ENCODE measurements at places on chromosomes 4 and X.

- DNase-seq: no peak
These were observed 54.5 kb upstream of the EXOC1L start for GRCh38 chr4:55765070-55765469.

GRCh38 chrX:2965965-2966364 is 36.8 kb upstream of the ARSD start:
- DNase-seq: no peak

GRCh38 chr4:124061413-124061812 is 651.1 kb downstream of the ANKRD50 start:
- peak; percentile 83 for DNase-seq

DNA sequence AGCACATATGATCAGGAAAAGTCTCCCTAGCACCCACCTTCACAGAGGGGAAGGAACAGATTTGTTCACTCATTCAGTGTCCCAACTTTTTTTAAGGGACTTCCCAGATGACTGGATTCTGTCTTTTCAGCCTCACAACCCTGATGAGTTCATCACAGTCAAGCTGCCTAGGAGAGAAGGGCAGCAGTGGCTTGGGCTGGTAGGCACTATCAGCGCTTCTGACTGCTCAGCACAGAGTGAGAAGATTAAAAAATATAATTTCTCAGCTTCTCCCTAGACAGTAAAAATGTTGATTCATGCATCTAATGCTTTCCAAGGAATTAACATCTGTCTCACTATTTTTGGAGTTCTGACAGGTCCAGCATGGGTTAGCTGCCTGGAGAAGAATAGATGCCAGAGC is 328.2 kb downstream of the DTHD1 start:
- DNase-seq: no peak

DNA sequence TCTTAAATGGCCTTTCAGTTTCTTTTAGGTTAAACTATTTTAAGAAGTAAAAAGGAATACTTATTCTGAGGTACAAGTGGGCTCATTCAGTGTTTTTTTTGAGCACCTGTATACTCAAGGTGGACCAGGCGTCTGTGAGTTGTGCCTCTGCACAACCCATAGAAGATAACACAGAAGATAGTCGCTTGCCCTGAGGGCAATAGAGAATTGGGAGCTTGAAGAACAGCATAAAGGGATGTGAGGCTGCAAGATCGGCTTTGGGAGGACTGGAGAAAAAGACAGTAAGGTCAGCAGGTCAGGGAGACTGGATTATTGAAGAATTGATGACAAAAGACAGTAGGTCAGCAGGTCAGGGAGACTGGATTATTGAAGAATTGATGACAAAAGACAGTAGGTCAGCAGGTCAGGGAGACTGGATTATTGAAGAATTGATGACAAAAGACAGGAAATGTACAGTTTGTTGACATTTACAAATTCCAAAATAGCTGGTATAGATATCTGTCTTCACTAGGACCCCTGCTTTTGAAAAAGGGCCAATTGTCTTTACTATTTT is 3.1 kb downstream of the CPE start:
- DNase-seq: no peak

- no peak for DNase-seq
These were observed 345.7 kb upstream of the NR3C2 start for GRCh38 chr4:148787831-148788477.

GRCh38 chrX:123884809-123885408 is 25.1 kb downstream of the XIAP start:
- peak; percentile 23 for DNase-seq

DNA sequence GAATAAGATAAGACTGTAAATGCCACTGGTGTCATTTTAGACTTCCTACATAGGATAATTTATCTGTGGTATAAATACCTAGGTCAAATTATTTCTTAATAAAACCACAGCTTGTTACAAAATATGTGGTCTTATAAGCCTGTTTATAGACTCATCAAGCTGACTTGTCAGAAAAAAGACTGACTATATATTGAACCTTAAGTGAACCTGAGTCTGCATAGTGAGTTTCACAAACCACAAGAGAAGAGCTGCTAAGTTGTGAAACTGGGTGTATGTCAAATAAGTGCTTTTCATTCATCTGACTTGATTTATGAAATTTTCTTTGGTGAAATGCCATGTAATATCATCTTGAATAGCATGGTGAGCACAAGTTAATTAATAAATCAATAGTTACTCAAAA is 48.4 kb upstream of the TMPRSS11A start:
- DNase-seq: no peak

GRCh38 chrX:13933352-13933751 is 96.3 kb downstream of the GEMIN8 start:
- DNase-seq: no peak

GRCh38 chrX:132520213-132520612 is 31.4 kb upstream of the MBNL3 start:
- DNase-seq: no peak

- DNase-seq: peak; percentile 98
These were observed 67.9 kb downstream of the PPP3CA start for GRCh38 chr4:101279377-101279871.

DNA sequence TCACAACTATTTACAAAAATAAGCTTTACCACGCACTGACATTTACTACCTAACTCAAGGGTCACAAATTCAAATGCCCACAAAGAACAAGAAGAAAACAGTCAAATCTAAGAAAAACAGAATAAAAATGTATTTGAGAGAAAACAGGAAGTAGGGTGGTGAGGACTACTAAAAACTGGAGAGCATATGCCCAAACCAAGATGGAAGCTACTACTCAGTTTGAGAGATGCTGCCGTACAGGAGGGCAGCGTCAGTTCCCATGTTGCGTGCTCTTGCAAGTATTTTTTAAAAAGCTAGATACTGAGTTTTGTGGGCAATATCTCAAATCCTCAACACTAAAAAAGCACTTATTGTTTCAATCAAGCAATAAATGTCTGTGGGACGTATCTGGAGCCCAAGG is 16.2 kb downstream of the HNRNPD start:
- DNase-seq: no peak

DNA sequence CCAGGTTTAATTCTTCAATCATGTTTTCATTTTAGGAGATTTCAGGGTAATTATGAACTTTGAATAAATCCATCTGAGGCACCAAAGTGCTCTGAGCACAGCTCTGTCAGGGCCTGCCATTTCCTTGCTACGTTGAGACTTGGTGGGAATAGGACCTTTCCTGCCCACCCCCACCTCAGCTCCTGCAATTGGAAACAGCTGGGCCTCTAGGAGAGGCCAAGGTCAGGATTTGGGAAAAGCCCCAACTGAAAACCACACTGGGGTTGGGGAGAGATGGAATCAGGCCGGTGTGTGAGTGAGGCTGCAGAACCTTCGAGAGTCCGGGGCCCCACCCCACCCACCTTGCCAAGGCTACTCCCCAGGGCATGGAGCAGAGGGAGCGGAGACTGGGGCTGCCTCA is 212.7 kb upstream of the BCOR start:
- no peak for DNase-seq

GRCh38 chr4:32991663-32992062 is 2271.5 kb downstream of the PCDH7 start:
- no peak for DNase-seq

GRCh38 chr4:111854494-111855087 is 290.7 kb upstream of the FAM241A start:
- DNase-seq: peak; percentile 15

- DNase-seq: peak; percentile 49
These were observed 5.1 kb upstream of the PLCXD1 start for GRCh38 chrX:275967-276580.

DNA sequence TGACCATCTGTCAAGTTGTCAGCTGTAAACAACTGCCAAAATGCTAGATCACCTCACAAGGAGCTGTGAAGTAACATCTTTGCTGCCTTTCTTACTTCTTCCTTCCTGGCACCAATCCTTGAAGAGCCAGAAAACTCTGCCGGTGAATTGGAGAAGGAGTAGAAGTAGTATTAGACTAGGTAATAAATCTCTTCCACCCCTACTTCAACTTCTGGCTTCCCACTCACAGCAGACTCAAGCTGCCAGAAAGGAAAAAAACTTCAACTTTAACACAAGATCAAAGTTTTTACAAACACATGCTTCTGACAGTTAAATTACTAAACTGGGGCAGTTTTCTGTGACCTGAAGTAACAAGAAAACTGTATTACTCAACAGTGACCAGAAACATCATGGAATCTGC is 164.7 kb upstream of the SLC7A11 start:
- no peak for DNase-seq

DNA sequence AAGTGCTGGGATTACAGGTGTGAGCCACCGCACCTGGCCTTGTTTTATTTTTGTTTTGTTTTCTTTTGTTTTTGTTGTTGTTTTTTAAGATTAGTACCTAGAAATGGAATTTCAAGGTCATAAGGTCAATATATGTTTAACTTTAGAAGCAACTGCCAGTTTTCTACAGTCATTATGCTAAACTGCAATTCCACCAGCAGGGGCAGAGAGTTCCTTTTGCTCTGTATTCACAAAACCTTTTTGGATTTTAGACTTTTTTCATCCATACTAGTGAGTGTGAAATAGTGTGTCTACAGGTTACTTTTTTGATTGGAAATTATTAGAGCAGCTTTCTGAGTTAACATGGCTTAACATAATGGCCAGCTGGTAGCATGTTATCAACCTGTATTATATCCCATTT is 580.6 kb downstream of the TRIML1 start:
- DNase-seq: no peak

DNA sequence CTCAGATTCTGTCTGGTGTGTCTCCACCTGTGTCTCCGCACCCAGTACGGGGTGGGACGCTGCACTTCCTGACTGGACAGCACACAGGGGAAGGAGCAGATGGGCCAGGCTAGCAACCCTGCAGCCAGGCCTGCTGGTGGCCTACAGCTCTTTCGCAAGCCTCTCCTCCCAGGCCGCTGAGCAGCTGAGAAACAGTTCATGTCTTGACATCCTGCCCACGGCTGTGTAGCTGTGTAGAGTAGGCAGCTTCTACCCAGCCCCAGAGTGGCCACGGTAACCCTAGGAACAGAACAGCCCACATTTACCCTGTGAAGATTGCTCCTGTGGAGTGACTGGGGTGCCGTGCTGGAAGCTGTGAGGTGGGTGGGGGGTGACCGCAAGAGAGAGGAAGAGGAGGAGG is 38.9 kb downstream of the CCNQ start:
- no peak for DNase-seq

DNA sequence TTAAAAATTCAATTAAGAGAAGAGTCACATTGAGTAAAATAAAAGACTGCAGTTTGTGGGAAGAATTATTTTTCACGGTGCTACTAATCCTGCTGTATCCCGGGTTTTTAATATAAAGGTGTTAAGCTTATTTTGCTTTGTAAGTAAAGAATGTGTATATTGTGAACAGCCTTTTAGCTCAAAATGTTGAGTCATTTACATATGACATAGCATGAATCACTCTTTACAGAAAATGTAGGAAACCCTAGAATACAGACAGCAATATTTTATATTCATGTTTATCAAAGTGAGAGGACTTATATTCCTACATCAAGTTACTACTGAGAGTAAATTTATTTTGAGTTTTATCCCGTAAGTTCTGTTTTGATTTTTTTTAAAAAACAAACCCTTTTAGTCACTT is 39.7 kb downstream of the IRS4 start:
- DNase-seq: no peak

GRCh38 chr4:174714393-174715211 is 114.4 kb downstream of the GLRA3 start:
- DNase-seq: peak; percentile 51

DNA sequence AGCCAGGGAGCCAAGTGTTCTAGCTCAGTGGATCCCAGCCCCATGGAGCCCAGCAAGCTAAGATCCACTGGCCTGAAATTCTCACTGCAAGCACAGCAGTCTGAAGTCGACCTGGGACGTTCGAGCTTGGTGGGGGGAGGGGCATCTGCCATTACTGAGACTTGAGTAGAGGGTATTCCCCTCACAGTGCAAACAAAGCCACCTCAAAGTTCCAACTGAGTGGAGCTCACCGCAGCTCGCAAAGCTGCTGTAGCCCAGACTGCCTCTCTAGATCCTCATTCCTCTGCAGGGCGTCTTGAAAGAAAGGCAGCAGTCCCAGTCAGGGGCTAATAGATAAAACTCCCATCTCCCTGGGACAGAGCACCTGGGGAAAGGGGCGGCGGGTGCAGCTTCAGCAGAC is 226.3 kb downstream of the ZIC3 start:
- no peak for DNase-seq

DNA sequence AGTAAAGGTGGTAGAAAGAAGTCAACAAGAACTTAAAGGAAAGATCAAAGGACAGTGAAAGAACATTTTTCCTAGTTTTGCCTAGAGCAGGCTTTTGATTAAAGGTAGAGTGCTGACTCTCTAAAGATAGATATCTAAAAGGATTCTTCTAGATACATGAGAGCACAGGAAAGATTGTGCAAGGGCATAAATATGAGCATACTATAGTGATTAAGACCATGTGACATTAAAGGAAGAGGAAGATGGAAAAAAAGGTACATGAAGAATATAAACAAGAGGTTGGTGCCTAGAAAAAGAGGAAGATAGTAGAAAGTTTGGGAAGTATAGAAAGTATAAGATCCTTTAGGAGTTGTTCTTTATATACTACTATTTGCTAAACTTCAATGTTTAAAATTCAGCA is 26.1 kb upstream of the TET2 start:
- DNase-seq: no peak

DNA sequence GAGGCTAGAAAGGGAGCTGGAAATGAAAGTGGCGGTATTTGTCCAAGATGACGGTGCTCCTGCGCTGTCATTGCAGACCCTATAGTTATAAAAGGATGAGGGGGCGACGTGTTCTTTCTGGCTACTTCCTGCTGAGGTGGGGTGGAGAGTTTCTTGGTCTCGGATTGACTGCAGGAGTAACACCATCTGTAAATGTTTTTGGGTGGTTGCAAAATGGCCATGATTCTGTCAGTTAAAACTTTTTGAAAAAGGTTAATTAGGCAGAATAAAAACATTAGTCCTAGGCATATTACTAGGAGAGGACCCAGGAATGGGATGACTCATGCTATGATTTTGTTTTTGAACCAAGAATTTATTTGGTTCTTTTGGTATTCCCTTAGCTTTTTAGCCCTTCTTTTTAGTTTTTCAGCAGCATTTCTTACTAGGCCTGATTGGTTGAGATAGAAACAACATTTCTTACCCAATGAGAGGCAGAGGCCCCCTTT is 53.1 kb downstream of the USP11 start:
- DNase-seq: no peak

DNA sequence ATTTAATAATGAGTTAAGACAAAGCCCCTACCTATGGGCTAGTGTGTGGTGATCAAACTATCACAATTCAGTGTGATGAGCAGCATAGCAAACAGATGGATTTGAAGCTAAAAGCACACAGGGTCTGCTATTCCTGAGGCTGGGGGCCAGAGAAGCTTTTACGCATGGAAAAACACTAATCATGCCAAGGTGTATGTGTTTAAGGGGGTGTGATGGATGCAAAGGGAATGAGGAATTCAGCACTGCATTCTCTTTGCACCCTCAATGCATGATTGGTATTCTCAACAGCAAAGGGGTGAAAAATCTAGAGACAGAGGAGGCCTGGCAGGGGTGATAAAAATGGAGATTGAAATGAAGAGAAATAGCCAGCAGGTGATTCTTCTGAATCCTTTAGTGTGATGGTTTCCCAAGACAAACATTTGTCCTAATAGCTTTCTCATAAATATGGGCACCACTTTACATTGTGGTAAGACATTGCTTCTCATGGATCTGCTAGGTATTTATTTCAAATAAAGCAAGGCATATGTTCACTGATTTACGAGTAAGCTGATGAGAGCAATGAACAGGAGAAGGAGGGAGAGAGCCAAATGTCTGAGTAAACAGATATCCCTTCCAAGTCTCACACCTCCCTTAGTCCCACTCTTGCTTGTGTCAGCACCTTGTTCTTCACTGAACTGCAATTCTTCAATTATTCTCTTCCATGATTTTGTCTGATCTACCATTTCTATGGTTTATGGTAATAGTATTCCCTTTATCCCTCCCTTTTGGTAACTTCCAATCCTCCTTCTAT is 15.7 kb downstream of the C1QTNF7 start:
- DNase-seq: no peak
